ENCODE measurements at places on chromosomes 1 and 21. TPM values are rescaled to one million over a fixed set of nuclear protein-coding genes. Genes with fewer than 3 reads are reported as not detected.

DNM3 gene
- total RNA-seq, result 4.1 TPM

OR2T11 gene
- total RNA-seq, result not detected

GBP3 gene
- 16.3 TPM for total RNA-seq

GPR52 gene
- total RNA-seq, result 0.75 TPM

PTPN7 gene
- total RNA-seq, result 1.8 TPM

POU2F1 gene
- 17.6 TPM for total RNA-seq

PARK7 gene
- total RNA-seq, result 251 TPM

HLX gene
- total RNA-seq, result 16.3 TPM

SPRR4 gene
- total RNA-seq, result not detected

HES2 gene
- total RNA-seq, result 0.19 TPM

SPATA45 gene
- total RNA-seq, result not detected

KRTAP10-3 gene
- total RNA-seq, result not detected

GNAT2 gene
- total RNA-seq, result not detected

C1orf94 gene
- not detected for total RNA-seq

OLFML3 gene
- 47.4 TPM for total RNA-seq

CHIT1 gene
- 244 TPM for total RNA-seq

CACNA1S gene
- total RNA-seq, result not detected

DUSP23 gene
- total RNA-seq, result 84.3 TPM

FCGR1A gene
- 3.7 TPM for total RNA-seq

HSD17B7 gene
- 21.4 TPM for total RNA-seq

CHI3L2 gene
- total RNA-seq, result 10.9 TPM

SWT1 gene
- 11.1 TPM for total RNA-seq

PROX1 gene
- total RNA-seq, result 1.1 TPM

TMCC2 gene
- 2.1 TPM for total RNA-seq

CASQ2 gene
- total RNA-seq, result 6.4 TPM

Measured in subcutaneous adipose tissue (tissue), 4 donors.